SW 1271 (cell line): ENCODE measurements at places on chromosomes 16 and 17.

GRCh38 chr17:10729334-10730193 is at the start of gene TMEM220:
TMEM220 (minus strand) TSS chr17:10730023; CDS start chr17:10729851, 172 bp downstream.
- DNase-seq: peak; percentile 74

- DNase-seq: no peak
Measured at GRCh38 chr17:4204710-4205173, 59.0 kb downstream of the ANKFY1 start.

- no peak for DNase-seq
Measured at GRCh38 chr17:57600074-57600473, 145.0 kb downstream of the CCDC182 start.

DNA sequence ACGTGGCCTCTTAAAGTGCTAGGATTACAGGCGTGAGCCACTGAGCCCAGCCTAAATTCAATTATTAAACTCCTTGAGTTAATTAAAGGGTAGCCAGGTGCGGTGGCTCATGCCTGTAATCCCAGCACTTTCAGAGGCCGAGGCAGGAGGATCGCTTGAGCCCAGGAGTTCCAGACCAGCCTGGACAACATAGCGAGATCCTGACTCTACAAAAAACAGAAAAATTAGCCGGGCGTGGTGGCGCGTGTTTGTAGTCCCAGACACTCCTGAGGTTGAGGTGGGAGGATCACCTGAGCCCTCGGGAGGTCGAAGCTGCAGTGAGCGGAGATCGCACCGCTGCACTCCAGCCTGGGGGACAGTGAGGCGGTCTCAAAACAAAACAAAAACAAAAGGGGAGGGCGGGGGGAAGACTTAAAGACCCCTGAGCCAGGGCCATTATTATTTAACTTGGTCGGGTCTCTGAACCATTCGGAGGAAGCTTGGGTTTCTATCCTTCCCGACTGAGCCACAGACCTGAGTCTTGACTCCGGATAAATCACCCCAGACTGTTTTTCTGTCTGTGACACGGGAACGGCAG is 19.5 kb downstream of the BCL7C start:
- DNase-seq: no peak

GRCh38 chr17:28381141-28381825 is 9.8 kb downstream of the SARM1 start:
- no peak for DNase-seq

GRCh38 chr17:18258356-18259038 is at the start of gene FLII:
FLII (minus strand) TSS chr17:18258738; CDS start chr17:18258690, 48 bp downstream.
- peak; percentile 77 for DNase-seq

GRCh38 chr17:73640691-73641090 is 3.6 kb downstream of the SDK2 start:
- DNase-seq: no peak

DNA sequence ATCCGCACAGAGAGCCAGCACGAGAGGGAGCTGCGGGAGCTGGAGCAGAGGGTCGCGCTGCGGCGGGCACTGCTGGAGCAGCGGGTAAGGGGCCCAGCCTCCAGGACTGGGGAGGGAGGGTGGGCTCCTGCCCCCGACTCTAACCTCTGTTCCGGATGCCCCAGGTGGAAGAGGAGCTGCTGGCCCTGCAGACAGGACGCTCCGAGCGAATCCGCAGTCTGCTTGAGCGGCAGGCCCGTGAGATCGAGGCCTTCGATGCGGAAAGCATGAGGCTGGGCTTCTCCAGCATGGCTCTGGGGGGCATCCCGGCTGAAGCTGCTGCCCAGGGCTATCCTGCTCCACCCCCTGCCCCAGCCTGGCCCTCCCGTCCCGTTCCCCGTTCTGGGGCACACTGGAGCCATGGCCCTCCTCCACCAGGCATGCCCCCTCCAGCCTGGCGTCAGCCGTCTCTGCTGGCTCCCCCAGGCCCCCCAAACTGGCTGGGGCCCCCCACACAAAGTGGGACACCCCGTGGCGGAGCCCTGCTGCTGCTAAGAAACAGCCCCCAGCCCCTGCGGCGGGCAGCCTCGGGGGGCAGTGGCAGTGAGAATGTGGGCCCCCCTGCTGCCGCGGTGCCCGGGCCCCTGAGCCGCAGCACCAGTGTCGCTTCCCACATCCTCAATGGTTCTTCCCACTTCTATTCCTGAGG is 4.4 kb downstream of the HIRIP3 start:
- DNase-seq: no peak

GRCh38 chr16:17331071-17331607 is 139.6 kb downstream of the XYLT1 start:
- DNase-seq: no peak

DNA sequence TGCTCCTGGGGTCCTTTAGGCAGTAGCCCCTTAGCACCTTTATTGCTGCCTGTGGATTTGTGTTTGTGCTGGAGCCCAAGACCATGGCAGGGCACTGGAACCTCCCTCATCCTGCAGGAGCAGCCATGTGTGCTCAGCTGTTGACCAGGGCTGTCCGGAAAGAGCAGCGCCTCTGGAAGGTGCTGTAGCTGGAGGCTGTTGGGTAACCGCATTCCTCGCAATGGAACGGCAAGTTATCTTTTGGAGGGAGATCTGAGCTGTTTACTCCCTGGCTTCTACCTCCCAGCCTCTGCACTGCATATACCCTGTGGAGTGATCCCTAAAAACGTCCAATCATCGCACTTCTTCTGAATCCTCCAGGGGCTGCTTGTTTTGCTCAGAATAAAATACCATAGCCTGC is 291.0 kb downstream of the SNX29 start:
- DNase-seq: no peak

DNA sequence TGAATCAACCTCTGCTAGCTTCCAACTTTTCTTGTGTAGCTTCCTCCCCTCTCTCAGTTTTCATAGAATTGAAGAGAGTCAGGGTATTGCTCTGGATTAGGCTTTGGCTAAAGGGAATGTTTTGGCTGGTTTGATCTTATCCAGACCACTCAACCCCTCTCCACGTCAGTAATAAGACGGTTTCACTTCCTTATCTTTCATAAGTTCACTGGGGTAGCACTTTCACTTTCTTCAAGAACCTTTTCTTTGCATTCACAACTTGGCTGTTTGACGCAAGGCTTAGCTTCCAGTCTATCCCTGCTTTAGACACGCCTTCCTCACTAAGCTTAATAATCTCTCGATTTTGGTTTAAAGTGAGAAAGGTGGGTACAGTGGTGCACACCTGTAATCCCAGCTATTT is 29.7 kb upstream of the OR1A2 start:
- no peak for DNase-seq

DNA sequence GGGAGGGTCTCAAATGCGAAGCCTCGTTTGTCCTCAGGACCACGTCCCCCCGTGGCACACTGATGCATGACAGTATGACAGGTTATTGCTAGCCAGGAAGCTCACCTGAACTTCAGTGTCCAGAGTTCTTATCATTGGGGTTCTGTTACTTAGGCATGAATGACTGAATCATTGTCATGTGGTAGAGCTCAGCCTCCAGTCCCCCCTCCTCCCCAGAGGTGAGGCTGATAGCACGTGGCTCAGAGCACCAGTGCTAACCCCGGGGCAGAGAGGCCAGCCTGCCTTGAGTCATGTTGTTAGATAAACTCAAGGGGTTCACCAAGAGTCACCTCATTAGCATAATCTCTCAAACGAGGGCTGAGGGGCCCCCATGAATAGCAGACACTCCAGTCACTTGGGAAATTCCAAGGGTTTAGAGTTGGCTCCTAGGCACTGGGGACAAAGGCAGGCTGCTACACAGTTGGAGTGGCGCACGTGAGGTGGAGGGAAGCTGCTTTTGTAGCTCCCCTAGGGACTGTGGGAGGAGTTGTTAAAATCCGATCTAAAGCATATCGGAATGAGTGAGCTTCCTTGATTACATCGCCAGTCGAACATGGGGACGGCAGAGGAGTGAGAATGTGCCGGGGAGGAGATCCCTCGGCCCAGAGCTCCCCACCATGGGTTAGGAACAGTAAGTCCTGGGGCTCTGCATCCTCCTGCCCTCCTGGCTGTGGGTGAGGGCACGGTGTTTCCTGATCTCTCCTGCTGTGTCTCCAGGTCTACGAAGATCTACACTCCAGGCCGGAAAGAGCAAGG is 18.2 kb downstream of the DHX38 start:
- DNase-seq: no peak

DNA sequence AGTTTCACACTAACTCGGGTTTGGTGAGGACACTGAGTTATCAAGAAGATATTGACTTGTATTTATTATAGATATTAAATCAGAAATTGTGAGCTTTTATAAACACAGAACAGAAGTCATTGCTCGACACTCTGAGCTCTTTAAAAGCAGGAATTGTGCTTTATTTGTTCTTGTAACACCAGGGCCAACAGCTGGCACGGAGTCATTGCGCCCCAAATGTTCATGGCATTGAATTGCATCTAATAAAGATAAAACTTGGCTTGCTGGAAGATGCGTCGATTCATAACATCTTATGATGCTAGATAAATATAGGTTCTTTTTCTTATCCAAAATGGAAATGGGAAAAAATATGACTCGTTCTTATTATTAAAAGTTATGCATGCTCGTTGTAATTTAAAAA is 11.8 kb upstream of the MLYCD start:
- peak; percentile 35 for DNase-seq

GRCh38 chr17:77930780-77931768 is 27.4 kb upstream of the TNRC6C start:
- DNase-seq: no peak

DNA sequence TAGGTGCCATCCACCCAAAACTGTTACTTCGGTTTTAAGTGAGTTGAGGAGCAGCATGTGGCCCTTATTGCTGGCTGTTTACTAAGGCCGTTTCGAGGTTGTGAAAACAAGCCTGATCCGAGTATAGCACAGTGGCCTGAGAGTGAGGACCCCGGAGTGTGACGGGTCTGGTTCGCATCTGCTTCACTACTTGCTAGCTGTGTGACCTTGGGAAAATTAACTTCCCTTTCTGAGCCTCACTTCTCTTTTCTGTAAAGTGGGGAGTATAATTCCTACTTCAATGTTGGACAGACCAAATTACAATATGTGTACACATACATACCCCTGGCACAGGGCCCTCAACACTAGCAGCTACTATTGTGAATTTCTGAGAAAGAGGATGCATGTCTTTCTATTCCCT is 11.7 kb upstream of the HEATR6 start:
- no peak for DNase-seq

DNA sequence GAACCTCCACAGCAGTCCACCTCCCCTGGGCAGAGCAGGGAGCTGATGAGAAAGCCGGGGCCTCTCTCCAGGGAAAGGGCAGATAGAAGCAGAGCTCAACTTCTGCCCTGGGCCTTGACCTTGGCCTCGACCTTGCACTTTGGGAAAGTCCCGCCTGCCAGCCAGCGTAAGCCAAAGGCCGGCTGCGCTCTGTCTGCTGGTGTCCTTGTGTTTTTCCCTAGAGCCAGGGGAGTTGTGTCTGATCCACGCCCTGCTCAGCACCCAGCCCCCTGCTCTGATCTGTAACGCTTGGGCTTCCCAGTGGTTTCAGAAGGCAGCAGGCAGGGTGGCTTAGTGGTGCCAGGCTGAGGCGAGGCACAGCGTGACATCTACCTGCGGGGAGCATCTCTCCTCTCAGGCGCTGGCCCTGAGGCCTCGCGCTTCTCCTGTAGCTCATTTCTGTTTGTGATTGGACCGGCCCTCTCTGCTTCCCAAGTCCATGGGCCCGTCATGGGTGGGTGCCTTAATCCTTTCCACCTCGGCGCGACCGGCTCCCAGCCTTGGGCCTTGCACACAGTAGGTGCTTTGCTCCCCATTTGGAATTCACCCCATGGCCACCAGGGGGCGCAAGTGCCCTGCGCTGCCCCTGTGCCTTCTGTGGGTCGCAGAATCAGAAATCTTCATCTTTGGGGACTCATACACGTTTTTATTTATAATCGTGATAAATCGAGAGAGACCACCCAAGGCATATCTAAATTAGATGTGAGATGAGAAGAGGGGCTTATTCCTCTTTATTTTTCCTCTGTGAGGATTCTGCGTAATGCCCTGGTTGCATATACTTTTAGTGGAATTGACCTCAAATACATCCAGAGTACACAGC is 24.2 kb downstream of the SGSH start:
- DNase-seq: no peak

DNA sequence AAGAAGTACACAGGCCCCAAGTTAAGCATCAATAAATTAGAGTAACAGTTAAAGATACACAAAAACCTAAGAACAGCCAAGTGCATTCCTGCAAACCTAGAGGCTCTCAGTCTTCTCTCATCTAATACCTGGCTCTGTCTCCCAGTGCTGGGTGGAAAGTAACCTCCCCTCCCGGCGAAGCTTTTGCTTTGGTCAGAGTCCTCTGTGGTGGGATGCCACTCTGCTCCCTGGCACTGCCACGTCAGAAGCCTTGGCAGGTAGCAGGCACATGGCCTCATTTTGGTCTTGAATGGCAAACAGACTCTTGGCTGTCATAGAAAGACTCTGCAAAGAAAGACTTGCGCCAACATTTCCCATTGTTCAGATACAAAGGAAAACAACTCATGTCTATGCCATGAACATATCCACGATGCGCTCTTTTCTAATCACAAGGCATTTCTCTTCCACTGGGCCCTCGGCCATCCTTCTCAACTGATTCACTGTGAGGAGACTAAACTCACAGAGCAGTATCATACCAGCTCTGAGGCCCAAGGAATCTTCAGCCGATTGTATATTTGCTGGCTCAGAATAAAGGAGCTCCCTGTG is 21.2 kb downstream of the MTHFSD start:
- DNase-seq: no peak

- no peak for DNase-seq
Measured at GRCh38 chr17:68763562-68763961, 162.4 kb upstream of the FAM20A start.

GRCh38 chr17:57868007-57868909 is 18.4 kb upstream of the MRPS23 start:
- DNase-seq: no peak

DNA sequence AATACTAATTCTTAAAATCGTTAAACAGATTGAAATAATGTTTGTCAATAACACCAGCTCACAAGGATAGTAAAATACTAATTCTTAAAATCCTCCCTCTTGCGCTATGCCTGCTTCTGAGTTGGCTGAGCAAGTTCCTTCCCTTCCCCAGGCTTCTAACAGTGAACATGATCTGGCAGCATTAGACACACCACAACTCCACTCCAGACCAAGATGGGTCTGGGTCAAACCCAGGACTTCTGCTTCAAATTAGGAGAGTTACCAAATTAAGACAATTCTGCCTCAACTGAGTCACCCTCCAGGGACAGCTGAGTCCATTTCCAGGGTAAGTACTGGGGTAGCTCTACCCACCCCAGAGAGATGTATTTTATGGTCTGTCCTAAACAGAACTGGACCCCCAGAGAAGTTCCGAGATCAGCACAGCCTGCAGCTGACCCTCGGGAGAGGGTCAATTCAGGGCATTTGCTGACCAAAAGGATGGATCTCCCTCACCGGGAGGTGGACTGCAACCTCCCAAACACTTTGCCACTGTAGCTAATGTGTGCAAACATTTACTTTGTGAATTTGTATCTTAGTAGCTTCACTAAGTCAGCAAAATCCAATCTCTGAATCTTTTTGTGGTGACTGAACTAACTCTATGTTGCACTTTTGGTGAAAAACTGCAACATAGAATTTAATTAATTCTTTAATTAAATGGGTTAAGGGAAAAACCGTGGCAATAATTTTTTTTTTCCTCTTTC is 48.8 kb downstream of the ADCY9 start:
- DNase-seq: no peak

DNA sequence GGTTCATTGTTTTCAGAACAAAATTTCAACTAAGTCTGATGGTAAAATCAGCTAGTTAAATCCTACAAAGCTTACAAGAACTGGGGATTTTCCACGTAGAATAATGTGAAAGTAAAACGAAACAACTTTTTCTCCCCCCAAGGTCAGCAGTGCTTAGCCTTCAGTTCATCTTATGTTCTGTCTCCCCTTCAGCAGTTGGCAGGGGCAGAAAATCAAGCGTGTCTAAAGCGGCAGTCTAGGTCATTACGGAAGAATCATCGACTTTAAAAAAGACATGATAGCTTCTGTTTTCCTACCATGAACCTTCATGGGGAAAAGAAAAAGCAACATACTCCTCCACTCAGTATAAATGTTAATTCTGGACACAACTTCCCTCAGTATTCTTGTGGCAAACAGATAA is 50.7 kb downstream of the GNA13 start:
- DNase-seq: no peak
